ENCODE measurements at places on chromosomes 11 and 22.

DNA sequence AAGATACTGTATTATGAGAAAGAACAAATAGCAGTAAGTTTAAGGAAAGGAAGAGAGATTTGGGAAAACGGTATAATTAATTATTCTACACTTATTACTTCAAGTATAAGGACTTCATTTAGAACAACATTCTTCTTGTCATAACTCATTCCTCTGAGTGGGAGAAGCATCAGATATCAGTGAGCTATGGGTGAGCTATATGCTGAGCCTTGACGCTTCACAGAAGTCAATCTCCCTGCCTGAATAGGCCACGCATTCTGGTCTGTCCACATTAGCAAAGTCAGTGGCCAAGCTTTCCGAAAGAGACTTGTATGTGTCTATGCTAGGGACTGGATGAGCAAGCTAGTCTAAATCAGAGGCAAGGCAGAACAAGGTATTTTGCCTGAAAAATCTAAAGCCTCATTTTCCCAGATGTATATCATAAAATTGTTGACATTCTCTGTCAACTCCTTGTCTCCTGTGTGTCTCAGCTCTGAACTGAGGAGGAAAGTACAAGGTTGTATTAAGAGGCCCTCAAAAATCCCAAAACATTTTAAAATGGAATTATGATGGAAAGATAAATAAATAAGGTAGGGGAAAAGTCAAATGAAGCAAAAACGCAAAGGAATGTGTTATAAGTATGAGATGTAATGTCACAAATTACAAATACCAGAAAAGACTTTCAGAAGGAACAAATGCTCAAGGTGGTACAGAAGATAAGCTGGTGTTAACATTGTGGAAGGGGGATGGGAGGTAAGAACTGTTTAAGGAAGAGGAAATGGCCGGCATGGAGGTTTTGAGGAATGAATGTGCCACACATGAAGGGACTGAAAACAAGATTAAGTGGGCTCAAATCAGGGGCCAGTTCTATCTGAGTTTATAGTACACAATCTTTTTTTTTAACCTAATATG is 1.4 kb downstream of the OR52N2 start:
- DNase-seq = no peak

DNA sequence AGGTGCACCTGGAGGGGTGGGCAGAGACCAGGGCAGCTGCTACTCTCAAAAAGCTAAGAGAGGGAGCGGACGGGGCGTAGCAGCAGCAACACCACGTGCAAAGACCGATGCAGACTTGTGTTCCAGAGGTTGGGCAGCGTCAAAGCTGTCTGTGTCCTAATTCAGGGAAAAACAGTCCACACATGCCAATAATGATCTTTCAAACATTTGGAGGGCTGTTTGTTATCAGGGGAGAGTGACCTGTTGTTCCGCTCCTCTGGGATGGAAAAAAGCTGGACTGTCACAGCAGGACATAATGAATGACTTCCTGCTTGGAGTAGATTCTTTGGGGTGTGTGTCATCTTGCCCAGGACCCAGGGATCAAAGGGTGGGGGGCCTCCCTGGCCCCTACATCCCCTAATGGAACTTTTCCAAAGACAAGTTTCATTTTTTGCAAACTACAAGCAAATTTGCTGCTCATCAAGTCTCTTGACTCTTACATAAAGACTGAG is 6.2 kb upstream of the FBLN1 start:
- no peak for DNase-seq

DNA sequence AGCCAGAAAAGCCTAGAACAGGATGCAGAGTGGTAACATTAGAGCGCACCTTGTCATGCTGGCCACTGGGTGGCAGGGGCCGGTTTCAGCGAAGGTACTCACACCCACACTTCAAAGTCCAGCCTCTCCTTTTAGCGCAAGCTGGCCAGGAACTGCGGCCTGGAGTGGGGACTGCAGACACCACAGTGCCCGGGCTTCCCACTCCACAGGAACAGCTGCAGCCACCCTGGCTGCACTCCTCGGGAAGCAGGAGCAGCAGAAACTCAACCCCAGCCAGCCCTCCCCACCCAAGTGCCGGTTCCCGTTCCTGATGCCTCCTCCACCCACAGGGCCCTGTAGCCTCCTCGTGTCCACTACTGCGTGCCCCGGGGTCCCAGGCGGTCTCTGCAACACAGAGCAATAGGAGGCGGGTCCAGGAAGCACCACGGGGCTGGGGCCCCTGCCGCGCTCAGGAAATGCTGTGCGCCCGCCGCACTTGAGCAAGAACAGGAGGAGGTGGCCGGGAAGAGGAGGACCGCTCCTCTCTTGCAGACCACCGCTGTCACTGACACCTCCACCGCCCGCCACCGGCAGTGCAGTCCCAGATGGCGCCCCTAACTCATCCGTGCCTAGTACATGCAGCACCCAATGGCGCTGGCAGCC is 2.2 kb downstream of the RFPL2 start:
- DNase-seq = no peak

- no peak for DNase-seq
Observed at GRCh38 chr11:35321532-35322317, 97.6 kb downstream of the SLC1A2 start.

DNA sequence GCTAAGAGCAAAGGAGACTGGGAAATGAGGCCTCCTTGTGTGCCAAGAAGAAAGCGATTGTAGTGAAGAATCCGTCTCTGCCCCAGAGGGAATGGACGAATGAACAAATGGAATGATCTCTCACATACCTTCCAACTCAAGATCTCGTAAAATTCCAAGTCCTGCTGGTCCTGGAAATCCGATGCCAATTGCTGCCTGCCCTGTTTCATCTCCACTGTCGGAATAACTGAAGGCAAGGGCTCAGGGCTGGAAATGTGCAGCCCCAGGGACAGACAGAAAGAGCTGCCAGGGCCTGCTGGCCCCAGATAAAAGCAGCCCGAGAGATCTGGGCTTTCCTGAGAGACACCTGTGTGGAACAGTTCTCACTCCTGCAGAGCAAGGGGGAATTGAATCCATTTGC is 120.9 kb downstream of the MN1 start:
- no peak for DNase-seq

GRCh38 chr11:73625696-73626318 is 20.6 kb upstream of the PLEKHB1 start:
- peak; percentile 23 for DNase-seq

GRCh38 chr22:37486224-37486845 is at the start of gene MFNG:
MFNG (minus strand) TSS chr22:37486384; CDS start chr22:37486177, 207 bp downstream.
- peak; percentile 26 for DNase-seq

- no peak for DNase-seq
Observed at GRCh38 chr11:89267660-89268302, 90.1 kb downstream of the TYR start.

- no peak for DNase-seq
Observed at GRCh38 chr11:70742553-70743291, 344.4 kb downstream of the CTTN start.

- DNase-seq = no peak
Observed at GRCh38 chr11:134630861-134631260, 218.8 kb upstream of the B3GAT1 start.

GRCh38 chr11:22554221-22554620 is 71.4 kb downstream of the FANCF start:
- peak; percentile 4 for DNase-seq

DNA sequence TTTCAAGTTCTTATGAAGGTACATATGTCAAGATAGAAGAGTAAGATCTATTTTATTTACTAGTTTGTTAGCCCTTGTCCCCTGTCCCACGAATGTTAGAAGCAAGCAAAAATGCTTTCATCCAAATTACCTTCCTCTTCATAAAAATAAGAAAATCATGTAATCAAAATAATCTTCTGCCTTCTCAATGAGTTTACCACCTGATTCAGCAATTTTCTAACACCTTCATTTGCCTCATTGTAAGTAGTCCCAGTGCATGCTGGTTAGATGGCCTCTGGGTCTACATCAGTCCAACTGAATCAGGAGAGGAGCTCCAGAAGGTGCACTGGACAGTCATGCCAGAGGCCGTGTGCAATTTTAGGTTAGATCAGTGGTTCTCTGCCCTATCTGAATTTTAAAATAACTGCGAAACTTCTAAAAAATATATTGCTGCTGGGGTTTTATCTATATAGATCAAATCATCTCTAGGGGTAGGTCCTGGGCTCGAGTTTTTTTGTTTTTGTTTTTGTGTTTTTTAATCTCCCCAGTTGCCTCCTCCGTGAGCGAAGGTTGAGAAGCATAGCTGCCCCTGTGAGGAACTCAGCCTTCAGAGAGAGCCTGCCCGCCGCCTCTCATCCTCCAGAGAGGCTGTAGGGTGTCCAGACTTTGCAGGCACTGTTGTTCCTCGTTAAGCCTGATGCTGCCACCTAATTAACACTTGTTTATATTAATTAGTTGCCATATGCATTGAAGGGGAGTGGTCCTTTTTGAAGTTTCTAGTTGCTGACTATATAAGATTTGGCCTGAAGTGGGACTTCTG is 32.2 kb downstream of the C22orf31 start:
- DNase-seq = no peak

DNA sequence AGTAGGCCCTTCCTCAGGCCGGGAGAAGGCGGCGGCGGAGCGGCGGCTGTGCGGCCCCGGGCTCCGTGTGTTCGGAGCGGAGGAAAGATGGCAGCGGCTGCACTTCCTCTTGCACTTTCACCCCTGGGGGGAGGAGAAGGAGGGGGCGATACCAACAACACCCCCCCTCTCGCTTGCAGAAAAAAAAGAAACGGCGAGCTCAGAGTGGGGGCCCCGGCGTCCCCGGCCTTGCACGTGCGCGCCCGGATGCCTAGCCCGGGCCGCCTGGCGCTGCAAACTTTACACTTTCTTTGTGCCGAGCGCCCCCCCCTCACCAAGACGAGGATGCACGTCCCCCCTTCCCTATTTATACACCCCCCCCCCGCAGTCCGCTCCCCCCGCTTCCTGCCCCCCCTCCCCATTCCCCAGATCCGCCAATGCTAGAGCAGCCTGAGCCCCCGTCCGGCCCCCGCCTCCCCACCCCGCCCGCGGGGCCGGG is at the start of gene PATZ1:
PATZ1 (minus strand) TSS at position 92 of the 478 bp plus-strand sequence. CDS start 744 bp downstream, outside the sequence.
- no peak for DNase-seq
